HepG2 (cell line): ENCODE measurements at places on chromosomes 7 and 10.

DNA sequence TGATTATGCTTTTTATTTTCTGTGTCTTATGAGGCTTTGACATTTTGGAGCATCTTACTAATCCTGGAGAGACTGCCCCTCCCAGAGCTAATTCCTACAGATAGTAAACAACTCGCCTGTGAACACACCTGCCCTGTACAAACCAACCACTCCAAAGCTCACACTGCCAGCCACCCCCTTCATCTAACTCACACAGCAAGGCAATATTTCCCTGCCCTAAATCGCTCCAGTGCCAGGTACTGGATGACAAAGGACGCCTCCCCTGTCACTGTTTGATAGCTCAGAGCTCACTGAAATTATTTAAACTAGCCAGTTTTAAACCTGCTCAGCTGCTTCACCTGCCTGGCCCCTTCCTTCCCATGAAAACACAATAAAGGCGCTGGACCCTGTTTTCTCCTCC, 535.1 kb upstream of the CELF2 start:
- DNase-seq: no peak

DNA sequence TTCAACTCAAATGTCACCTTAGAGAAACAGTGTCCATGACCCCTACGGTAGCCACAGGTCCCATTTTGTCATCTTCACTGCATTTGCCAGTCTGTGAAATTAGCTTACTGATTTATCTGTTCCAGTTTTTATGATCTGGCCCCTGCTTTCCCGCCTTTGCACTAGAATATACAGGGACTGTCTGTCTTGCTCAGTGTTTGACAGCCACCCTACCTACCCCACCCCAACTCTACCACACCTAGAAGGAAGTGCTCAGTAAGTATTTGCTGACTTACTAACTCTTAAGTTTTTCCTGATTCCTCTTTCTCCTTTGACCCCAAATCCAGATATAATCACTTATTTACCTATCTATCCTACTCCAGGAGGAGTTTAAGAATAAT, 49.5 kb downstream of the CREB3L2 start:
- no peak for DNase-seq

GRCh38 chr10:24849051-24849450, 103.4 kb downstream of the PRTFDC1 start:
- DNase-seq: no peak

DNA sequence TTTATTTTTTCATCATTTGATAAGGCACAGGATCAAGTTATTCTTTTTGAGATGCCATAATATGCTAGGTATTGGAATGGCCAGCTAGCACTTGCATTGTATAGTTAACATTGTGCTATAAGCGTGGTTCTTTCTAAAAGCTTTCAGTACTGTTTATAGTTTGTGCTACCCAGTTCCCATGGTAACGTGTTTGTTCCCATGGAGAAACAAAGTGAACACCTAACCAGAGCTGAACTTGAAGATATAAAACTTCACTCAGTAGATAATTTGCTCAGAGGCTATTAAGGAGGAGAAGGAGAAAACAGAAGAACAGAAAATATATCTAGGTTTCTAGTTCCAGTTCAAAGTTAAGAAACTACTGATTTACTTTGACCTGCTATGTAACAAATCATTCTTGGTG, 23.6 kb upstream of the ITGB8 start:
- DNase-seq: no peak

DNA sequence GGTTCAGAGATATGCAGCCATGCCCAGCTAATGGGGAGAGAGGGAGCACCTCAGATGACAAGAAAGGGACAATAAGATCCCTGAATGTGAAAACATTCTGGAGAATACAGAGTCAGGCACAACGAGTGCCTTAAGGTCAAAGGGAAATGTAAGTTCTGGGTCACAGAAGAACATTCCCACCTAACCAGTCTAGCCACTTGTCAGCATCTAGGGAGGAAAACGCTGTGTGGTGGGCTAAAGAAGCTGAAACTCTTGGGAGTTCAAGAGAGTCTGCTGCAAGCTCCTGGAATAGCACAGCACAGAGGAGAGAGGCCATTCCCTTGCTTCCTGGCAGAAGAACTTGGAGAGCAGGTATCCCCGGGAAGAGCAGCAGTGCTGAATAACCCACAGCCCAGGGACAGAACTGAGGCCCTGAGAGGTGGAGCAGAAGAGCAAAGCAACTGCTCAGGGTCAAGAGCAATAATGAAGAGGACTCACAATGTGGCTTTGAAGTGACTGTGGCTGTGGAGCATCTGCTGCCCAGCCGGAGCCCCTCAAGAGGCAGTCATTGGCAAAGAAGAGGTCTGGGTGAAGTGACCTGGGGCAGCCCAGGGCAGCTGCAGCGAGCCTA, 182.3 kb downstream of the NPSR1 start:
- no peak for DNase-seq

- no peak for DNase-seq
Measured at GRCh38 chr10:10703382-10703781, 314.3 kb upstream of the CELF2 start.

DNA sequence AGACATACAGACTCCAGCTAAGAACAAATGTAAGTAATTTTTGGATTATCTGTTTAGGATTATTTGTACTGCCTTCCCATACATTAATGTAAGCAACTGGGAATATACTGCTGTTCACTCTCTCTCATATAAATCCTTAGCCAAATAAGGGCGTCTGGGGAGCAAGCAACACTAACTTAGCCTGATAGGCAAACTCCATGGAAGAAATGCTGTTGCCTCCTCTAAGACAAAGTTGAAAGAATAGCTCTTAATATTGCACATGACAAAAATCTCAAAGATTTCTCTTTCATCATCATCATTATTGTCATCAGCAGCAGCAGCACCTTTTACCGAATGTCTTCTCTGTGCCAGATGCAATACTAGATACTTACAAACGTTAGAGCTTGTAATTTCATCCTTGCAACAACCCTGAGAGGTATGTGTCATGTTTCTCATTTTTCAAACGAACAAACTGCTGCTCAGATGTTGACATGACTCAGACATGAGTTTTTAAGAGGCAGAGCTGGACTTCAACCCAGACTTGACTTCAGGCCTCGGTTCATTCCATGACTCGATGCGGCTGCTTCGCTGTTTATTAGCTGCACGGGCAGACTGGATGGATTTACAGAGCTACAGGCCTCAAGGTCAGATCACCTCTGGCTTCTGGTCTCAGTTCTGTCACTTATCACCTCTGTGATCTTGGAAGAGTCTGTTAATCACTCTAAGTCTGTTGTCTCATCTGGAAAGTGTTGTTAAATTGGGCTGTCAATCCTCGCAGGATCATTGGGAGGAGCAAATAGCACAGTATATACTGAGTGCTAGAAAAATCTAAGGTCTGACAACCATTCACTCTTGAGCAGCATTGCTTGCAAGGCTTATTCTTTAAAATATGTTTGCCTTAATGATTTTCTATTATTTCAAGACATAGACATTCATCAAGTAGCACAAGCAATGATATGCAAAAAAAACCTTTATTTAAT, 126.3 kb upstream of the CELF2 start:
- DNase-seq: no peak

DNA sequence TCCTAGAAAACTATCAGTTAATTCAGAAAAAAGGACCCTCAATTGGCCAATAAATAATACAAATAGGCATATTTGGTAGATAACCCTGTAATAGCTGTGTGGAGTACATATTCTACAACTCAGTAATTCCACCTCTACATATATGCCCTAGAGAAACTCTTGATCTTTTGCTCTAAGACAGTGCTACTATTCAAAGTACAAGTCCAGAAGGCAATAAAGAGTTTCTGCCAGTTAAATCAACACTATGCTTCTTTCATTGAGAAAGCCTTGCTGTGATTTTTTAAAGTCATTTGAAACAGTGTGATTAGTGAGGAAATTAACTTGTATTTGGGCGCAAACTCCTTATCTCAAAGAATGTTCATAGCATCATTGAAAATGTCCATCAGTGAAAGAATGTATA, 75.6 kb downstream of the ZNRF2 start:
- no peak for DNase-seq
